ENCODE measurements at places on chromosomes 4 and X.

GRCh38 chr4:47032405-47033106 is 1.2 kb downstream of the GABRB1 start:
- DNase-seq = peak; percentile 3

GRCh38 chr4:168308912-168309311 is 9.6 kb downstream of the DDX60 start:
- DNase-seq = no peak

DNA sequence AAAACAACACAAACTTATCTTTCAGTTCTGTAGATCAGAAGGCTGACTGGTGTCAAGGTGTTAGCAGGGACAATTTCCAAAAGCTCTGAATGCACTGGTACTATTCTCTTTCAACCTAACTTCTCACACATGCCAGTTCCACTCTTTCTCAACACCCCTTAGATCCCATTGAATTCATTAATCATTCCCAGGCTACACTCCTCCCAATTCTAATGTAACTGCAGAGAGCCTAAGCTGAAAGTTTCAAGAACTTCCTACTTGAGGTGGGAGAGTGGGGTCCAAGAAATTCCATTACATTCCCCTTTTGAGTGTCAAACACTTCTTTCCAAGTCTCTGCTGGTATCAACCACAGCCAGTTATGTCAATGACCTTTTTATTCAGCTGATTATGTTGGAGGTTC is 142.0 kb downstream of the ADAMTS3 start:
- DNase-seq = no peak

GRCh38 chr4:7716010-7716721 is 223.5 kb downstream of the AFAP1 start:
- DNase-seq = no peak

- no peak for DNase-seq
Observed at GRCh38 chr4:13208558-13209193, 275.5 kb downstream of the RAB28 start.

DNA sequence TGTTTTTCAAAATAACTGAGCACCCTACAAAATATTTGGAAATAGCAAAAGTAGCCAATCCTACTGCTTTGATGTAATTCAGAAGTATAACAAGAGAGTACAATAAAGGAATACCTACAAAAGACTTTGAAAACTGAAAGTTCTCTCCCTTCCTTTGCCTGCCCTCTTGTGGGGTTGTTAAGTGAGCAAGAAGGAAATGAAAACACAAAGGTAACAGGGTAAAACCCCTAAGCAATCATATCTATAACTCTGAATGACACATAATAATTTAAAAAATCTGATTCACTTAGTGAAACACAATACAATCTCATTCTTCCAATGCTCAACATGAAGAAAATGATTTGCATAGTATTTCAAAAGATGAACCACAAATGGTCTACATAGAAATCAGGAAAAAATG is 98.2 kb downstream of the FRYL start:
- no peak for DNase-seq

- DNase-seq = no peak
Observed at GRCh38 chr4:176187624-176188023, 7.8 kb downstream of the SPATA4 start.

GRCh38 chr4:82799006-82799881 is 648 bp upstream of the SCD5 start:
- DNase-seq = no peak

GRCh38 chr4:144355811-144356757 is 215.6 kb upstream of the GYPA start:
- no peak for DNase-seq

- no peak for DNase-seq
Observed at GRCh38 chrX:2691543-2692220, 587 bp downstream of the CD99 start.

DNA sequence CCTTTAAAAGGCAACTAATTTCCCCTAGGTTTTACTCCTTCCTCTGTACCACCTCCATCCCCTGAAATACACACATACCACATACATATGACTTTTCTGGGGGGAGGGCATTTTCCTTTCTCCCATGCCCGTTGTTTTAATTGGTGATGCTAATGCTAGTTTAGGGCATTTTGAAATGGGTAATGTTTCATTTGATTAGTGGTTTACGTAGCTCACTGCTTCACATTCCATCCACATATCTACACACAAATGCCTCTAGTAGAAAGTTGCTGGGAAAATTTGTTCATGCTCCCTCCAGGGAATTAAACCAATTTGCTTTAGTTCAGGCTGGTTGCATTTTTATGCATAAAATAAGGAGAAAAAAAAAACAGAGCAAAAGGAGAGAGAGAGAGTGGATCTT is 231.2 kb downstream of the FRAS1 start:
- DNase-seq = no peak

GRCh38 chr4:145565328-145565727 is 53.9 kb upstream of the MMAA start:
- no peak for DNase-seq

DNA sequence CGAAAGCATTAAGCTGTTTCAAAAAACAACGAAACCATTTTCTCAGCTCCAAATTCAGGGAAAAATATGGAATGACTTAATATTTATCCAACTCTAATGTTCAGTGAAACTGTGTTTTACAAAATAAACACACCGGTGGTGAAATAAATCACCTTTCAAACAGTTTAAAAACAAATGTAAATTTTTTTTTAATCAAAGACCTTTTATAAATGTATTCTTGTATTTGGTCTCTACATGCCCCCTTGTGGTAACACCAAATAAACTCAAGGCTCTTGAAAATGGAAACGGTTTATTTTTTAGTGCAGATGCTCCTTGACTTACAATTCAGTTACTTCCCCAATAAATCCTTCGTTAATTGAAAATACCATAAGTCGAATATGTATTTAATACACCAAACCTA is 45.8 kb upstream of the ITM2A start:
- no peak for DNase-seq

- DNase-seq = no peak
Observed at GRCh38 chrX:27968352-27968751, 12.9 kb downstream of the DCAF8L1 start.

- no peak for DNase-seq
Observed at GRCh38 chr4:40890764-40891163, 141.0 kb downstream of the NSUN7 start.

DNA sequence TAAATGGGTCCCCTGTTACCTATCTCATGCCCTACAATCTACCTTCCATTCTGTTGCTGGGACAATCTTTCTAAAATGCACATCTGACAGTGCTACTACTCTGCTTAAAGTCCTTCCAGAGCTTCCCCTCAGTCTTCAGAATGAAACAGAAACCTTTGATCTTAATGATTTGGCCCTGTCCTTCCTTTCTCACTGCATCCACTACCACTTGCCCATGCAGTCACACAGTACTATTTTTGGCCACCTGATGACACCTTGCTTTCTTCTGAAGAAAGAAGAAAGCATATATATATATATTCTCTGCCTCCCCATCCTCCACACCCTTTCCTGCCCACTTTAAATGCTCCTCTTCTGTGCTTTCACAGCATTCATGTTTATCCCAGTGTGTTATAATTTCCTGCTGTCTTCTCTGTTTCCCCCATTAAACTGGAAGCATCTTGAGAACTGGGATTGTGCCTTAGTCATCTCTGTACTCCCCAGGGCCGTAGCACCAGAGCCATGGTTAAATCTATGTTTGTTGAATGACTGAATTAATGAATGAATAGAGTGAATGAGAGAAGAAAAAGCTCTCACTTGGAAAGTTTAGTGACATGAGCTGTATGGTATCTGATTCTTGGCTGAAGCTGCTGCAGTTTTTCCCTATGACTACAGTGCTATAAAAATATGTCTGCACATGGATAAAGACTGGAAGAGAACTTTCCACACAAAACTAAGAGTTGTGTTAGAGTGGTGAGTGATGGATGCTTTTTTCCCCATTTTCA is 56.2 kb downstream of the RTL9 start:
- DNase-seq = no peak

DNA sequence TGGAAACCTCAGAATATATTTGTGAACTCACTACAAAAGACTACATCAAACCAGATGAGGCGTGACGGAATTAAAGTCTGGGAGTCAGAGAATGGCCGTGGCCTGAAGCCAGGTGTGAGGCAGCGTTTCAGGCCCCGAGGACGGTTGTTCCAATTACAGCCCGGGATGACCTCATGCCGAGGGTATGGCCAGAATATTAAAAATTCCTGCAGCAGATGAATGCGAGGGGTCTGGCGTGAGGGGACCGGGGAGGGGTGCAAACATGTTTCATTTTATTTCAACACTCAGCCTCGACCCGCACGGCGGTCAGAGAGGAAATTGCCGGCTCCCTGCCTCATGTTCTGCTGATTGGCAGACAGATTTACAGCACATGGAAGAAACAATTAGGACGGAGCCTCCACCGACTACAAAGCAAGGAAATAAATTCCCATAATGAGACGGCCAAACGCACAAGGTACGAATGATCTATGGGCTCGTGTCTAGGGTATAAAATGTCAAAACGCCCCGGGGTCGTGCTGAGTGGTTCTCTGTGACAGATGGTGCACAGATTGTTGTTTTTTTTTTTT is 289.7 kb downstream of the SHOX start:
- no peak for DNase-seq

GRCh38 chr4:78482281-78482680 is 69.3 kb upstream of the ANXA3 start:
- no peak for DNase-seq

DNA sequence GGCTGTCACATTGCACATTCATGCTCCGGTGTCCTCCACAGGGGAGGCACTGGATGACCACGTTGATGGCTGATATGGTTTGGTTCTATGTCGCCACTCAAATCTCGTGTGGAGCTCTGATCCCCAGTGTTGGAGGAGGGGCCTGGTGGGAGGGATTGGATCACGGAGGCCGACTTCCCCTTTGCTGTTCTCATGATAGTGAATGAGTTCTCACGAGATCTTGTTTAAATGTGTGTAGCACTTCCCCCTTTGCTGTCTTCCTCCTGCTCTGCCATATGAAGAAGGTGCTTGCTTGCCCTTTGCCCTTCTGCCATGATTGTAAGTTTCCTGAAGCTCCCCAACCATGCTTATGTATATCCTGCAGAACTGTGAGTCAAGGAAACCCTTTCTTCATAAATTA is 22.3 kb upstream of the NAT8L start:
- no peak for DNase-seq

DNA sequence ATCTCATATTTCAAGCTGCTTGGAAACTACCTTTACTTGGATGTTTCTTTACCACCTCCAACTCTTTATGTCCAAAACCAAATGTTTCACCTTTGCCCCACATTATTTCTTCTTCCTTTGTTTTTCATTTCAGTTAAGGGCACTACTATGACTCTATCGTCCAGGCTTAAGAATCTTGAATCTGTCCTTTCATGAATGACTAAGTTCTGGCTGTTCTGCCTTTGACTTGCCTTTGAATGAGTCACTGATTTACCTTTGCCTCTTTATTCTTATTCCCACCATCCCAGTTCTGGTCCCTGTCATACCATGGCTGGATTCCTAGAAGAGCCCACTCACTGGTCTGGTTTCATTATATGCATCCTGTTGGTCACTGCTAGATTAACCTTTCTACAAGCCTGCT is 30.6 kb upstream of the PLAC1 start:
- no peak for DNase-seq

DNA sequence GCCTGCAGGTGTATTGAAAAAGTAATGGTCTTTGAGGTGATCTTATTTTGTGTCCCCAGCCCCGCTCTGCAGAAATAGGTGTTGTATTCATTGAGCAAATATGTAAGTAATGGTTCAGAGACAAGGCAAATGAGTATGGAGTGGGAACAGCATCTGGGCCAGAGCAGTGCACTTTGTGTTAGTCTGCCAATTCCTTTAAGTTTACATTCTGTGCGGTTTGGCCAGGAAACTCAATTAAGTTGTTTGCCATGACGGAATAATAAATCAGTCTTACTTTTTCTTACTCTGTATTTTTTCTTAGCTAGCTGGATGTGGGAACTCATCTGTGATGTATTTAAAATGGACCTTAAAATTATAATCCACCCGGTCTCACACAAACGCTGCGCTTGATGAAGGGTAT is 12.6 kb downstream of the DCLK2 start:
- no peak for DNase-seq

GRCh38 chr4:8738471-8738931 is 133.1 kb downstream of the HMX1 start:
- DNase-seq = no peak

DNA sequence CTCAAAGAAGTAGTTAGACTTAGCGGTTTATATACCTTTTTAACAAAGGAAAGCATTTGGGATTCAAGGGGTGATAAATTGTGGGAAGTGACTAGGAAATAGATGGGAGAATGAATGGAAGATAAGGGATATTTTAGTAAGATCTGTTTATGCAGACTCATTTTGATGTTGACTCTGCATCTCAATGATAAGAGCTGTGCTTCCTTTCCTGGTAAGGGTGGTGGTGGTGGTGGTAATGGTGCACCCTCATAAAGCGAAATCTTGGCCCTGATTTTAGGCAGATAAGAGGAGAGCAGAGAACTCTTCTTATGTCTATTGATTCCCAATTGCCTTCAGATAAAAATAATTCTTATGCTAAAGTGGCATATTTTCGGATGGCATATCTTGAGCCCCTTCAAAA is 197.1 kb downstream of the SPRY1 start:
- DNase-seq = no peak

- DNase-seq = no peak
Observed at GRCh38 chrX:10597871-10598270, 22.5 kb downstream of the MID1 start.

DNA sequence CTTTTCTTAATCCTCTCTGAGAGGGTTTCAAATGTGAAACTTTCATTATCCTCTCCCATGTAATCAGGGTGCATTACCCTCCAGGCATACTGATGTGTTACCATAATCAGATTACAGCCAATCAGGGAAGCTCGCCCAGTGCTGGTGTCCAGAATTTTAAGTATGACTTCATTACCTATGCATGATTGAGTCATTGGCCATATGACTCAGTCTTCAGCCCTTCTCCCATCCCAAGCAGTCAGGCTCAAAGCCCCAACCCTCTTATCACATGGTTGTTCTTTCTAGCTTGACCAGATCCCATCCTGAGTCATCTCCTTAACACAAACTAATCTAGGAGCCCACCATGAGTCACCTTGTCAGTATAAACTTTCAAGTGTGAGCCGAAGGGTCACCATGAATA is 1668.1 kb upstream of the AGA start:
- DNase-seq = no peak

DNA sequence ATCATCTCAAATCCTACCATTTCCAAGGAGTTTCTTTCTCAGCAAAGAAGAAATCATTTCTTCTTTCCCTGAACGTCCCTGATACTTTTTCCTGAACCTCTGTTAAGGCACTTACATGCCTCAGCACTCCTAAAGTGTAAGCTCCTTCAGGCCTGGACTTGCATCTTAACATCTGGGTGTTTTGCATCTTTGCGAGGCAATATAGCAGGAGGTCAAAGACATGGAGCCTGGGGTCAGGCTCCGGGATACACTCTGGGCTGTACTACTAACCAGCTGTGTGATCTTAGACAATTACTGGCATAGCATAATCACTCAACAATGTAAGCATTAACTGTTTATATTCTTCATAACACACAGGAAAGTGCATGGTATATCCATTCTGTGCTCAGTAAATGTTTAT is 275.5 kb upstream of the BOD1L1 start:
- DNase-seq = no peak

- DNase-seq = no peak
Observed at GRCh38 chrX:2989565-2989964, 16.8 kb upstream of the ARSH start.

All from activated T-helper 1 cell treated with anti-CD3 and anti-CD28 coated beads, Interleukin-2, amount 50 U/mL, for 16 hours (primary cell).